Cortex of kidney (tissue), 1 donor: ENCODE measurements at places on chromosomes 3 and 15.

GRCh38 chr3:70824773-70825172 is 512.3 kb upstream of the MDFIC2 start:
- DNase-seq, result no peak

- DNase-seq, result no peak
Observed at GRCh38 chr3:71307991-71308697, 275.4 kb downstream of the FOXP1 start.

DNA sequence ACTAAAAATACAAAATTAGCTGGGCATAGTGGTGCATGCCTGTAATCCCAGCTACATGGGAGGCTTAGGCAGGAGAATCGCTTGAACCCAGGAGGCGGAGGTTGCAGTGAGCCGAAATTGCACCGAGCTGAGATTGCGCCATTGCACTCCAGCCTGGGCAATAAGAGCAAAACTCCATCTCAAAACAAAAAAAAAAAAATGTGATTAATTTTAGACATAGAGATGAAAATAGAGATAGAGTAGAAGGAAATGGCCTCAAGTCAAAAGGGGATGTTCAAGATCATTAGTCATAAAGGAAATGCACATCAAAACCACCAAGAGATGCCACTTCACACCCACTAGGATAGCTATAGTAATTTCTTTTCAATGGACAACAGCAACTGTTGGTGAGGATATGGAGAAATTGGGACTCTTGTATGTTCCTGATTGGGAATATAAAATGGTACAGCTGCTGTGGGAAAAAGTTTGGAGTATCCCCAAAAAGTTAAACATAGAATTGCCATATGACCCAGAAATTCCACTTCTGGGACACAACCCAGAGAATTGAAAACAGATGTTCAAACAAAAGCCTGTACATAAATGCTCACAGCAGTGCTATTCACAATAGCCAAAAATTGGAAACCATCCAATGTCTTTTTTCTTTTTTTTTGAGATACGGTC is 55.4 kb downstream of the ABHD2 start:
- no peak for DNase-seq

DNA sequence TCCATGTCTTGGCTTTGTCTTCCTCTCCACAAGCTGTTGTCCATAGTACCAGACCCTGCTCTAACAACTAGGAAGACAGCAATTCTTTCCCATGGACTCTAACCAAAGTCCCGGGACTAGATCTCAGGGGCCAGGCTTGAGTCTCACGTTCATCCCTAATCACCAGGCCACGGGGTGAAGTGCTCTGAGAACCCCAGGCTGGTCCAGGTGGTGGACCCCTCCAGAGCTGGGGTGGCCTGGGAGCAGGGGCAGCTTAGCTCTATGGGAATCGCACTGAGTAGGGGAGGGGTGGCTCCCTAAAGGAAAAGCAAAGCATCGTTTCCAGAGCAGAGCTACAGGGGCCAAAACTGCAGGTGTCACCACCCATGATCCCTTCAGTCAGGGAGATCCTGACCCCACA is 150.9 kb downstream of the TPRA1 start:
- DNase-seq, result no peak
